ENCODE measurements at places on chromosomes 13 and 19. TPM values are rescaled to one million over a fixed set of nuclear protein-coding genes. Genes with fewer than 3 reads are reported as not detected.

DNA sequence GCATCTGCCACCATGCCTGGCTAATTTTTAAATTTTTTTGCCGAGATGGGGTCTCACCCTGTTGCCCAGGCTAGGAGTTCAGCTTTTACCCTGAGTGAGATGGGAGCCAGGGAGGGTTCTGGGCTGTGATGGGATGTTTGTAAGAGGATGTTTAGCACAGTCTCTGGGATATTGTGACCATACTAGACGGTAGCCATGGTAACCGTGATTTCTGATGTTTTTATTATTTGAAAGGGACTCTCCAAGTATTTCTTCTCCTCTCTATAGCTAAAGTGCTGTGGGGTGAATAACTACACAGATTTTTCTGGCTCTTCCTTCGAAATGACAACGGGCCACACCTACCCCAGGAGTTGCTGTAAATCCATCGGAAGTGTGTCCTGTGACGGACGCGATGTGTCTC lies 10.4 kb downstream of the TSPAN16 start:
- no peak for DNase-seq

- no peak for DNase-seq
Observed at GRCh38 chr19:43763473-43763939, 8.7 kb upstream of the SMG9 start.

DNA sequence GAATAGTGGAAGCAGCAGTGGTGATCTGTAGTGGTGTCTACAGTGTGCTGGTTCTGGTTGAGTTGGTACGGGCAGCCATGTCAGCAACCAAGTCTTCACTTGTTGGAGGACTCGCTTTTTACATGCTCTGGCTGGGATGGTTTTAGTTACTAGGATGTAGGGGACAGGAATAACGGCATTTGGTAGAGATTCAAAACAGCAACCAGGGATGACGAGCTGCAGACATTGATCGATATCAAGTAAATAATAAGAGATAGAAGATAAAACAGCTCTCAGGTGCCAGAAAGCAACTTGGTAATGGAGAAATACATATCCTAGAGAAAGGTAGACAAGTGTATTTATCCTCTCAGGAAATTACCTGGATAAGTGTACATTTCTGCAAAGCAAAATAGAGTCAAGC lies 84.3 kb downstream of the PCCA start:
- DNase-seq, result no peak

- no peak for DNase-seq
Observed at GRCh38 chr19:54010474-54010873, 19.0 kb downstream of the CACNG6 start.

Gene ZNF260
- total RNA-seq, result 4.3 TPM

DNA sequence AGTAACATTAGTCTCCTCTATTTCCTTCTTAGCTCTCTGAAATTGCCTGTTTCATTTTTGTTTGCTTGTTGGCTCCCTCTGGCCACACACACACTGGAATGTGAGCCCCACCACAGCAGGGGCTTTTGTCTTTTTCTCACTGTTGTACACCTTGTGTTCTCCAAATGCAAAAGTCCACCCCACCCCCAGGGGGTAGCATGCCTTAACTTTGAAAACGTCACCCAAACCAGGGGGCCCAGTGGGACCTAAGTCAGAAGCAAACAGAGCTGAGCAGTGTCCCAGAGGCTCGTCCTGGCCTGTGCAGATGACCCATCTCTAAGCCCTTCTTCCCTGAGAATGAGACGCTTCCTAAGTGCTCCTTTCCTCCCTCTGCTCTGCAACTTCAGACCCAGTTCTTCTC lies 614.1 kb downstream of the UQCRFS1 start:
- DNase-seq, result no peak

Gene STOML3
- total RNA-seq, result not detected

Gene CRX
- total RNA-seq, result not detected

Gene CCDC169
- total RNA-seq, result not detected

Gene ANGPTL8
- not detected for total RNA-seq

GRCh38 chr13:113000575-113000974 lies 31.6 kb downstream of the MCF2L start:
- no peak for DNase-seq

Gene COMP
- total RNA-seq, result not detected

DNA sequence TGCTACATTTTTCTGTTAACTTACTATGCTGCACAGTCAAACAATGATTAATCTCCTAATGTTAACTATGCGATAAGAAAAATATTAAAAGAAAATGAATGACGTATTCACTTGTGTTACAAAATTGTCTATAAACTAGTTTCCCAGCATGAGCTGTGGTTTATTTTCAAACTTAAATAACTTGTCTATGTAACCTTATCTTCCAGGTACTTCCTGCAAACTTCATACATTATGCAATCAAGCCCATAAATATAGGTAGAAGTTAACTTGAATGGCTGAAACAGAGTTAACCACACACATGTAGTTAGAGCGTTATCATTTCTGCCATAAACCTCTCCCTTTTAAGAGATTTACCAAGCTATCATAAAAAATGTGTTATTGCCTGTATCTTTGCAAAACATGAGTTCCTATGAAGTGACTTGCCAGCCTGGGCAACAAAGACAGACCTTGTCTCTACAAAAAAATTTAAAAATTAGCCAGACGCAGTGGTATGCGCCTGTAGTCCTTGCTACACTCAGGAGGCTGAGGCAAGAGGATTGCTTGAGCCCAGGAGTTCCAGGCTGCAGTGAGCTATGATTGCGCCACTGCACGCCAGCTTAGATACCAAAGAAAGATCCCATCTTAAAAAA lies 17.7 kb upstream of the KLF5 start:
- no peak for DNase-seq

DNA sequence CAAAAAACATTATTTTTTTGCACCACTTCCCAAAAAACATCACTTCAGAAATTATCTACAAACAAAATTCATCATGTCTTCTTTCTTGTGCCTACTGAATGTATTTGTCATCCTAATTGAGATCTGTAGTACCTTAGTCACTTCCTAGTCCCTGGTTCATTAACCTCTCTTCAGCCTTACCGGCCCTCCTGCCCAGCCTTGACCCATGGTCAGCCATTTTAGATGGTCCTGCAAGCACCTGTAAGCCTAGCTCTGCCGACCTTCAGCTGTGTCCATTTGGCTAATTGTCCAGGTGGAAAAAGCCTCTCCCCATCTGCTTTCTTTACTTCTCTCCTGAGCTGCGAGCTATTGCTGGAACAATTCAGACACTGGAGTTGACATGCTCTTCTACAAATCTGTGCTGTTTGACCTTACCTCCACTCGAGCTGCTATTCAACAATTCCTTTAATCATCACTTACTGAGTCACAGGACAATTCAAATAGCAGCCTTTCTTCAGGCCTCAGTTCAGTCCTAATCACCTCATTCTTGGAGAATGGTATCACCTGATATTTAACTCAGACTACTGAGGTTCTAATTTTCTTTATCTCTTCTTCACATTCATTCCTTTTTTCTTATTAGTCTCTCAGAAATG lies 882.5 kb downstream of the PCDH9 start:
- DNase-seq, result no peak

Gene NHLRC3
- 16.4 TPM for total RNA-seq

GRCh38 chr19:7639863-7640348 lies 3.0 kb downstream of the STXBP2 start:
- DNase-seq, result no peak

Gene C1QTNF9B
- not detected for total RNA-seq

Gene ELSPBP1
- total RNA-seq, result not detected

Gene KCNC3
- total RNA-seq, result 3.8 TPM

- peak; percentile 57 for DNase-seq
Observed at GRCh38 chr19:8158411-8159074, 9.2 kb upstream of the FBN3 start.

DNA sequence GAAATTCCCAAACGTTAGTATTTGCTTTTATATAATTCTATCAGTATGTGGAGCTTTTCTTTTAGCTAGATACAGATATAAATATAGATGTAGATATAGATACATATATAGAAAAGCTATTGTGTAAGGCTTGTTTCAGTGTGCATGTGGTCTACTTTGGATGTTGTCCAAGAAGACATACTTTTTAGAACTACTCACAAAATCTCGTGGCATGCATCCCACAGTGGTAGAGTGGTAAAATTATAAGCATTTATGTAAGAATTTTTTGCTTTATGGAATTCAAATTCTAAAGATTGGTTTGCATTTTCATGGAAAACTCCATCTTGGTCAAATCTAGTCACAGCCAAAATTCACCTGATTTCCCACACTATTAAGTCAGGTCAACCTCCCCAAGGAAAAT lies 880.4 kb downstream of the EFNB2 start:
- DNase-seq, result no peak

GRCh38 chr13:94209117-94209516 lies 270.4 kb downstream of the DCT start:
- no peak for DNase-seq

GRCh38 chr13:81610644-81611043 lies 1269.7 kb upstream of the SPRY2 start:
- DNase-seq, result no peak

DNA sequence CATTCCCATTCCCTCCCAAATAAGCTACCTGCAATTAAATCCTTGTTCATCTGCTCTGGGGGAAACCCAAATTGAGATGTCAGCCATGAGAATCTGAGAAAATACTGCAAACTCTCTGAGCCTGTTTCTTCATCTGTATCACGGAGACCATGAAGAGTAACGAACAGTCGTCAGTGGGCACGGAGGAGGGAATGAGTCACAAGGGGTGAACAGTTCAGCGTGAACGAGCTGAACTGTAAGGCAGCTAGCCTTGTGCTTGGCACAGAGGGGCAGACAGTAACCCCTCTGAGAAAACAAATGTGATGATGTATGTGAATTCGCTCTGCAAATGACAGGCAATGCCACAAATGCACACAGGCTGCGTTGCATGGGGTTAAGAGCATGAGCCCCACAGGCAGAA lies 288.7 kb downstream of the FOXO1 start:
- DNase-seq, result no peak

Gene SCAMP4
- 38.7 TPM for total RNA-seq

Gene FUT6
- total RNA-seq, result not detected

Gene KASH5
- total RNA-seq, result 0.21 TPM

- no peak for DNase-seq
Observed at GRCh38 chr13:54194233-54195024, 1165.8 kb downstream of the OLFM4 start.

DNA sequence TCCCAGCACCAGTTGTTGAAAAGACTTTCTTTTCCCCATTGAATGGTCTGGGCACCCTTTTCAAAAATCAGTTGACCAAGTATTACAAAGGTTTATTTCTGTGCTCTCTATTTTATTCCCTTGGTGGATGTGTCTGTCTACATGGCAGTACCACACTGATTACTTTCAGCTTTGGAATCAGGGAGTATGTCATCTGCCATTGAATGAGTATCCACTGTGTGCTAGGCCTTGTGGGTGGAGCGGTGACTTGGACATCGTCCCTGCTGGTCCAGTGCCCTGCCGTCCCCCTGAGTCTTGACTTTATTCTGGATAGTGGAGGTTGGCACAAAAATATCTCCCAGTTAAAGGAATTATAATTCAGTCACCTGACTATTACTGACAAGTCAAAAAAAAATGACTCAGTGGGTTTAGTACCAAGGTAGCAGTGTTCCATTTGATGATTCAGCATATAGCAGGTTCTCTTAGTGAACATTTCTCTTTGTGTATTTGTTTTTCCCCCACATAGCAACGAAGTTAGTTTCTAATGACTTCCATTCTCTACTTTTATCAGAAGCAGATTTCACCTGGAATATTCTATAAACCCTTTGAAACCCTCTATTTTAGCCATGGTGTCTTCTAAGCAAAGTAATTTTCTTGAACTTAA lies 3.9 kb downstream of the UPF3A start:
- DNase-seq, result no peak

- no peak for DNase-seq
Observed at GRCh38 chr19:16668176-16668575, 7.2 kb downstream of the TMEM38A start.

DNA sequence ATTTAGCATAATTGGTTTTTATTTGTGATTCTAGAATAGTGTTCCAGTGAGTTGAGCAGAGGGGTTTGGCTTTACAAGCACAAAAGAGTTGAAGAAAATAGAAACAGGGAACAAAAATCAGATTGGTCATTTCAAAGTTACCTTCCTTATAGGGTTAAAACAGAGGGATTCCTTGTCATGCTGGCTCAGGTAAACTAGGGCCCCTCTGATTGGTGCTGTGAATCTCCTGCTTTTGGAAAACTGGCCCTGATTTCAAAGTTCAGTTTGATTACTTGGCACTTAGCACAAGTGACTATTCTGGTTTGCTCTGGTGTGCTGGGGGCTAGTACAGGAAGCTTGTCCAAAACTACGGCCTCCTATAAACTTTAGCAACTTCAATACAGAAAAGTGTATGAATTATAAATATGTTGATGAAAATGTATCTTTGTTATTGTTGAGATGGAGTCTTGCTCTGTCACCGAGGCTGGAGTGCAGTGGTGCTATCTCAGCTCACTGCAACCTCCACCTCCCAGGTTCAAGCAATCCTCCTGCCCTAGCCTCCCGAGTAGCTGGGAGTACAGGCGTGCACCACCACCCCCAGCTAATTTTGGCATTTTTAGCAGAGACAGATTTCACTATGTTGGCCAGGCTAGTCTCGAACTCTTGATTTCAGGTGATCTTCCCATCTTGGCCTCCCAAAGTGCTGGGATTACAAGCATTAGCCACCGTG lies 1.9 kb upstream of the MRPS31 start:
- no peak for DNase-seq

Gene VSIG10L
- total RNA-seq, result 0.64 TPM

Gene RUBCNL
- 41.8 TPM for total RNA-seq

DNA sequence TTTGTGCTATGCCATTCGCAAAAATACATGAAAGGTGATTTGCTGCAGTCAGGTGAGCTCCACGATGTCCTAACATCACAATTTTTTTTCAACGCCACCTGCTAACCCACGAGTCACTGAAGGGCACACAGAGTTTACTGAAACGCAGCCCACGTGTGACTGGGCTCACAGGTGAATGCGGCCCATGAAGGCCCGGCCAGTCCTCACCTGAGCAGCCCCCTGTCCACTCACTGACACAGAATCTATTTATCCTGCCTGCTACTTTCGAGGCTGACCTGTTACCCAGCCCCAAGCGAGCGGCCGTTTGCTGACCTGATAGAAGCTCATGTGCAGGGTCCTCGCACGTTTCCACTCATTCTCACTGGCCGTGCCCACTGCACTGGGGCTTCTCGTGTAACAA lies 121.9 kb upstream of the SOX1 start:
- DNase-seq, result no peak

- DNase-seq, result no peak
Observed at GRCh38 chr19:46753420-46754155, 7.3 kb upstream of the STRN4 start.

Gene ZNF610
- total RNA-seq, result 1.2 TPM

DNA sequence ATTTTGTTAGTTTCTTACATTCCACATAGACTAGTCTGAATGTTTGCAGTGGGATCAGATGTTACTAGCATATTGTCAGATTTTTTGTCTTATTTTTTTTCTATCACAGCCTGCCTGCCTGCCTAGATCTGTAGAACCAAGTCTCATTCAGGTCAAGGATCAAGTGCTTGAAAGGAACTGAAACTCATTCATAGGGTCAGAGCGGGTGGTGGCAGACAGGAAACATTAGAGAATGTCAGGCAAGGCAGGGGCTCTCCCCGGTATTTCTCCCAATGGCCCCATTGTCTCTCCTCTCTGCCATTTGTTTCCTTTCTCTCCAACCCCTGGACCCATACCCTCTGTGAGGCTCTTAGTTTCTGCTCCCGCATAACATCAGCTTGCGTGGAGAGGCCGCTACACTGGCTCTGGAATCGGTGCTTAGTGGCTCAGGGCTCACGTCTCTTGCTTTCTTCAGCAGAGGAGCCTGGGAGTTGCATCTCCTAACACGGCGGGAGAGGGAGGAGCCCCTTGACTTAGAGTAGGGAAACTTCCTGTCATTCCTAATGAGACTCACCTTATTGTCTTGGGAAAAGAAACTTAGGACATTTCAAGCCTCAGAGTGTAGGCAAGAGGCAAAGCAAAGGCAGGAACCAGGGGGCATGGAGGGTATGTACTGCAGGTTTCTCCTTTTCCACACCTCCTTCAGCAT lies 35.6 kb upstream of the SPATA13 start:
- peak; percentile 43 for DNase-seq
